Activated CD4-positive, CD25-positive, alpha-beta regulatory T cell treated with anti-CD3 and anti-CD28 coated beads, Interleukin-2, amount 50 U/mL, for 24 hours (primary cell): ENCODE measurements at places on chromosomes 5 and 9.

- ATAC-seq: no peak
Observed at GRCh38 chr5:112977440-112977861, 853 bp downstream of the DCP2 start.

- peak; percentile 94 for ATAC-seq
Observed at GRCh38 chr9:68974431-68974830, 39.5 kb downstream of the PRKACG start.

GRCh38 chr9:34378376-34379060, 1.8 kb upstream of the MYORG start:
- ATAC-seq: no peak

DNA sequence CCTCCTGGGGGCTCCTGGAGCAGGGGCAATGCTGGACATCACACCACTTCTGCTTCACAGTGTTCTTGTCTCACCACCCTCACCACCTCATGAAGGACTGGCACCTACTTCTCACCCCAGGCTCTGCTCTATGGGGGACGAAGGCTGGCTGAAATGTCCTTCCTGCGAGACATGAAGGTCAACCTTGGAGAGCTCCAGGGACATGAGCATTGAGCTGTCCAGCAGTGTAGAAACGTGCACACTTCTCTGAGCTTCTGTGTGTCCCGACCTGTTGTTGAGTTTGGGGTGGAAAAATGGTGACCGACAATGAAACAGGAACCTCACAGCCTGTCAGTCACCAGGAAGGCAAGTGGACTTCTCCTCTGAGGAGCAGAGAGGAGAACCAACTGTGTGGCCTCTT, 68.6 kb upstream of the ADAMTS16 start:
- ATAC-seq: no peak

GRCh38 chr9:83966209-83966582, 13.8 kb downstream of the HNRNPK start:
- no peak for ATAC-seq

GRCh38 chr5:134537297-134537696, 11.8 kb downstream of the JADE2 start:
- ATAC-seq: no peak

- no peak for ATAC-seq
Observed at GRCh38 chr5:137752905-137753690, 1.1 kb downstream of the HNRNPA0 start.

DNA sequence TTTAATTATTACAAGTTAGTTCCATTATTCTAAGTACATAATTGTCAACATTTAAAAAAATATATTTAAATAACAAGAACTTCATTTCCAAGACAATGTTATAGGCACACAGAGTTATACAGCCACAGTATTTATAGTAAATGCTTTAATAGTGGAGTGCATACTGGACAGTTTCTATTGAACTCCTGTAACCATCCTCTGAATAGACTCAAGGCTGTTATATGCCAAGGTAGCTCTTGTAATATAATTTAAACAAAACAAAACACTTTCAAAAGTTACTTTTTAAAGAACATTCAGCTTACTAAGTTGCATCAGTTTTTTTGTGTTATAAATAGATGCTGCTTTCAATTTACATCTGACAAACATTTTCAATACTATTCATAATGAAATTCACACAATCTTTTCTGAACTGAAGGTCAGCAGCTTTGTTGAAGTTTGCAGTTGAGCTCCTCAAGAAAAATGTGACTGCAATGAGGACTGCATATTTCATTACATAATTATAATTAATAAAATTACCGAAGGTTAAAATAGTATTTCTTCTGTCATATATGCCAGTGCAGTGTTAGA, 549.9 kb upstream of the CYLC2 start:
- no peak for ATAC-seq

DNA sequence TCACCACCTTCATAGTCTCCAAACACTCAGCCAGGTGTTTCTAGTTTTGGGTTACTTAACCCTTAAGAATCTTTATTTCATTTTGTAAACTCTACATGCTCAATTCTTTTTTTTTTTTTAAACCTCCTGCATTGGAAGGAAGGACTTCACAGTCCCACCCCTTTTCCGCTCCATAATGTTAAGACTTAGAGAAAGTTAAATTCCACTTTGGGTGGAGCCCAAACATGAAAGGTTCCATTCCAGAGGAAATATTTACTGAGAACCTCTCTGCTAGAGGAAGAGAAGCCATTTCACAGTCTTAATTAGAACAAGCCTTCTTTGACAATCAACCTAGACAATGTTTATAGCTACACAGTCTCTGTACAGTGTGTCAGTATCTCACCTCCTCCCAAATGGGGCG, 312.3 kb downstream of the MLLT3 start:
- ATAC-seq: no peak

- peak; percentile 52 for ATAC-seq
Observed at GRCh38 chr9:20315677-20316076, 306.6 kb downstream of the MLLT3 start.

GRCh38 chr9:137045294-137046087, 486 bp downstream of the NPDC1 start:
- ATAC-seq: peak; percentile 12

- ATAC-seq: no peak
Observed at GRCh38 chr9:72149231-72149975, at the start of gene GDA. TSS of gene GDA (plus strand) at chr9:72149440. CDS start at chr9:72149560, 120 bp downstream.

- ATAC-seq: no peak
Observed at GRCh38 chr5:150488519-150489359, 19.2 kb upstream of the NDST1 start.

DNA sequence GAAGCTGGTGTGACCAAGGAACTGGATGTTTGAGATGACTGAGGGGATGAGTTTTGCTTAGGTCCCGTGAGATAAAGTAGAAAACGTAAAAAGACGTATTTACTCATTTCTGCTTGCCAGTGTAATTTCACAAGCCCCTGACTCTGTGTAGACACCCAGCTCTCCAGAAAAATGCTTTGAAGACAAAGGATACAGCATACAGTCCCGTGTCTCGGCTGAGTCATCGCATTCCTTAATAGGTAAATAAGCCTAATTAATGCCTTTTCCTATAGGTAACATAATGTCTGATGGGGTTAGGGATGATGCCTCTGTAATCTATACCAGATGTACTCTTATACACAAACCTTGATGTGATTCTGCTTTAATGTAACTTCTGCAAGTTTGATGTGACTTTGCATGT, 20.2 kb downstream of the S100Z start:
- ATAC-seq: no peak

- ATAC-seq: peak; percentile 94
Observed at GRCh38 chr9:6015278-6016157, at the start of gene RANBP6. TSS of gene RANBP6 (minus strand) at chr9:6015624. CDS start at chr9:6015607, 17 bp downstream.

GRCh38 chr9:132988244-132989013, 9.9 kb downstream of the GFI1B start:
- no peak for ATAC-seq

- no peak for ATAC-seq
Observed at GRCh38 chr5:176447591-176447977, 601 bp upstream of the FAF2 start.

DNA sequence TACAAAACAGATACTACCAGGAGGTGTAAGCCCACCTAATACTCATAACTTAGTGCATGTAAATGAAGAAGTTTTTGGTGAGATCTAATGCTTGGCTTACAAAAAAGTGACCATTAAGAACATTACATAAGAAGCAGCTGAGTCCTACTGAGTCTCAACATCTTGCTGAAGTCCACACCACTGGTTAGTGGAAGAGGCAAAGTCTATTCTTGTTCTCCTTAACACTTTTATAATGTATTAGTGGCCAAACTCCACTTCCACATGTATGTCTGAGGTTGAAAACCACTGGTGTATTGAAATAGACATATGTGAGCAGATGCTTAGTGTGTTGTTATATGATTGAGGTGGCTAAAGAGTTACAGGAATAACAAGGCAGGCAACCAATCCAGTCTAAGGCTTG, 18.9 kb upstream of the GDA start:
- no peak for ATAC-seq

DNA sequence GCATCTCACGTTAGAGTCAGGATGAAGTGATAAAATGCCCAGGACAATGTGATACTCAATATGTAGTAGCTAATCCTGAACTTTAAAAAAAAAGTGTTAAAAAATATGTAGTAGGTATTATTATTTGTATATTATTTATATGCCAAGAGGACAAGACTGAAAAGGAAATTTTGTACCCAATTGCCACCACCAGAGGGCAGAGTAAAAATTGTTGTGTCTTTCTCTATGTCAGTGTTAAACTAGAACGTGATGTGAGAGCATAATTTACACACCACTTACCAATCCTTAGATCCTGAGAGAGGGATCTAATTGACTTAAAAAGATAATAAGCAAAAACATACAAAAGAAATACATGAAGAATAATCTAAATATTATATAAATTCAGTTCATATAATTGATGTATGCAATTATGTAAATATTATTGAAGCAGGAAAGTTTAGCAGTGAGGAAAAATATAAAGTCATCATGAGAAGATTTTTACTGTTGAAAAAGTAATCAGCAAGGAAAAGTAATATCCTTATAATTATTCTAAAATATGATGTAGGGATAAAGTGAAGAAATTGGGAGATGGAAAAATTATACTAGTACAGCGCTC, 288.9 kb downstream of the RAB3C start:
- no peak for ATAC-seq

DNA sequence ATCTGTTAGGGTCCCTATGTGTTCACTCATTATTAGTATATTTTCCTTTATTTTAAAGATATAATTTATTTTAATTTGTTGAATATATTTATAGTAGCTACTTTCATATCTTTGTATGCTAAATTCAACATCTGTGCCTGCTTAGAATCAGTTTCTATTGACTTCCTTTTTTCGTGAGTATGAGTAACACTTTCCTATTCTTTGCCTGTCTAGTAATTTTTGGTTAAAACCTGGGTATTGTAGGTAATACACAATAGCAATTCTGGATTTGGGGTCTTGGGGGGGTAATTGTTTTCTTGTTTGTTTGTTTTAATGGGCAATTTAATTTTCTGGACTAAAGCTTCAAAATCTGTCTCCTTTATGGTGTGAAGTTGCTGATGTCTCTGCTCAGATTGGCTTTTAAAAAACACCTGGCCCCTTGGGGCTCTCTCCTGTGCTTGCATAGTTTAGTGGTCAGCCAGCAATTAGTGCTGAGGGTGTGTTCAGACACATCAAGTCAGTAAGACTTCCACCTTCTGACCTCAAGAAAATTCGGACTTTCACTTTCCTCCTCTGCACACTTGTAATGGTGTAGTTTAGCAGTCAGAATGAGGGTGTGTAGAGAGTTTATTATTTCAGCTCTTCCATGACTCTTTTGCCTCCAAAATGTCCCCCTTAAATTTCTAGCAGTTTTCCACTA, 124.4 kb upstream of the MAP1B start:
- no peak for ATAC-seq

DNA sequence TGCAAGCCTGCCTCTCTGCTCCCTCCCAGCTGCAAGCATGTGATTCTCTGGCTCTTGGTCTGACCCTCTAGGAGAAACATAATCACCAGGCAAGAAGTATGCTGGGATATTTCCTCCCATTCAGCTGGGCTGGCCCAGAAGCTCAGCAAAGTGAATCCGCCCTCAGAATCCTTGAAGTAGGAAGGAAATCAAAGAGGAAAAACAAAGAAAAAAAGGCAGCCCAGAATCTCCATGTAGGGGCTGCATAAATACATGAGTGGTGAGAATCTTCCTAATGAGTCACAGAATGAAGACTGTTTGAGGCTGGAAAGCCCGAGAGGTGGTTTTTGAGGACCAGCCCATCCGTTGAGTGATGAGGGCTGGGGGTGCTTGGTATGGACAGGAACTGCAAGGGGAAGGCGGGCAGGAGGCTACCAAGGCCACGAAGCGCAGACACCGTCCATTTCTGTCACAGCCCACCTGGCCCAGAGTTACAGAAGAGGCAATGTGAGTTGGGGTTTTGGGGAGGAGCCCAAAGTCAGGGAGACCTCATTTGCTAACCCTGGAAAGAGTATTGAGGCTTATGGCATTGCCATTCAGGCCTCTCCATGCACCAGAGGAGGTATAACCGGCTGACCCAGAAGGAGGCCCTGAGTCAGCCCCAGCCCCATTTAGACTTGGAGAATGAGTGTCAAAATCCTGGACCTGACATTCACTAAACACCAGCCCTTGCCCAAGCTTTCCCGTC, 33.4 kb upstream of the TGFBR1 start:
- no peak for ATAC-seq

- peak; percentile 65 for ATAC-seq
Observed at GRCh38 chr9:89422151-89422975, 75.5 kb downstream of the SEMA4D start.

DNA sequence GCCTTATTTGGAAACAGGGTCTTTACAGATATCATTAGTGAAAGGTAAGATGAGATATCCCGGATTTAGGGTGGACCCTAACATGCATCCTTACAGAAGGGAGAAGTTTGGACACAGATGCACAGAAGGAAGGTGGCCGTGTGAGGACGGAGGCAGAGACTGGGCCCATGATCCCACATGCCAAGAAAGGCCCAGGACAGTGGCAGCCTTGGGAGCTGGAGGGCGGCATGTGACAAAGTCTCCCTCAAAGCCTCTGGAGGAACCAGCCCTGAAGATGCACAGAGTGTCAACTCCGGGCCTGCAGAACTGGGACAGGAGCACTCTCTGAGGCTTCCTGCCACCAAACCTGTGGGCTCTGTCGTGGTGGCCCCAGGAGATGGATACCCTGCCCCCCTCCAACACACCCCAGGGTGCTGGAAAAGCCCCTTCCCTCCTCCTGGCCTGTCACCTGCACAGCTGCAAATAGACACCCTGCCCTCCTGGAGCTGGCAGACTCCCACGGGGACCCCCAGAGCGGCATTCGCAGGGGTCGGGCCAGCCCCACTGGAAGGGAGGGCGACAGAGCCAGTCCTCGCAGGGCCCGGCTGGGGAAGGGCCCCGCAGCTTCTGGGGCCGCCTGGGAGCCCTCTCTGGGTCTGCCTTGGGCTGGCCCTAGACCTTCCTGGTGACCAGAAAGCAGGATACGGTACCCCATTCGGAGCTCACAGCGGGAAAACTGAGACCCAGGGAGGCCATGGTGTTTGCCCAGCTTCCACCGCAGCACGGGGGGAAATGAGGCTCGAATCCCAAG, 7.9 kb downstream of the NACC2 start:
- ATAC-seq: no peak

- peak; percentile 88 for ATAC-seq
Observed at GRCh38 chr5:102778478-102778877, 23.4 kb downstream of the PAM start.

DNA sequence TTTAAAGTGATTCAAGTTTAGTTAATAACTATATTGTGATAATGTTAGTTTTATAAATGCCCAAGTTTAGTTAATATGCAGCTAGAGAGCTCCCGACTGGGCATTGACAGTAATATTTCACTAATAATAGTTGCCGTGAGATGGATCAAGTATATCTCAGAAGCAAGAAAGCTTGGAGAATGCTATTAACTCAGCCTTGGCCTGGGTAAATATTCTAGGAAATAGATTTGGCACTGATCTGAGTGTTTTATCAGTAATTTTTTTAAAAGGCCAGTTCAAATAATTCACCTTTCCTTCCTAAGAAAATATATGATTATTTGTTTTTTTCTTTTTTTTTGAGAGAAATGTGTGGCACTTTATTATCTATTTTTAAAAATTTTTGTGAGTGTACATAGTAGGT, 305.3 kb downstream of the CSNK1G3 start:
- ATAC-seq: no peak

- no peak for ATAC-seq
Observed at GRCh38 chr9:77328102-77328501, 150.8 kb downstream of the VPS13A start.

GRCh38 chr9:130599625-130600024, 20.2 kb downstream of the FUBP3 start:
- ATAC-seq: no peak
